Inflammatory macrophage treated with lipopolysaccharide for 1 hour (primary cell): ENCODE measurements at places on chromosomes 11 and 22.
A peak's percentile ranks its signal among the peaks of the same experiment; 100 is the strongest.

DNA sequence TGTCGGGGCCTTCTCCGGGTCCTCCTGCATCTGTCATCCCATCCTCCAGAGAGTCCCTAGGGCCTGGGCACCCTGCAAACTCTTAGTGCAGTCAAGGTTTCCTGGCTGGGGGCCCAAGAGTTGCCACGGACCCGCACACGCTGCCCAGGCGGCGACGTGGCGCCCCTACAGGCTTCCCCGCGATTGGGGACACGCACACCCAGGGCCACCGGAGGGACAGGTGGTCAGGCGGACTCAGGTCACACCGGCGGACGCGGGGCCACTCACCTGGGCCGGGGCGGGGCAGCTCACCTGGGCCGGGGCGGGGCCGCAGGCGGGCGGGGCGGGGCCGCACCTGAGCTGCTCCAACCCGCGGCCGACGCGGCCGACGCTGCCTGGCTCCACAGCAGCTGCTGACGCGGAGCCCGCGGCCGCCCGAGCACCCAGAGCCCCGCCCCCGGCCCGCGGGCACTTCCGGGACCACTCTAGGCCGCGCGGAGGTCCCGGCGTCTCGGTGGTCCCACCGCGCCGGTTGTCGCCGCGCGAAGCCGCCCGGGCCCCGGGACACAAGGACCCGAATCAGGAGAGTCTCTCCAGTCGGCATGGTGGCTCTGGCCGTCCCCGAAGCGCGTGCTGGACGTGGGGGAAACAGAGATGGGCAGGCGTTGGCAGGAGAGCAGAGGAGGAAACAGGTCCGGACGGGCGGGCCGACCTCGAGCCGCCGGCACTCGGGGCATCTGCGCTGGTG is at the start of gene ZNF70:
TSS of gene ZNF70 (minus strand) at position 399 of the 727 bp plus-strand sequence. CDS start 5,972 bp downstream, outside the sequence.
- DNase-seq, result peak; percentile 73

DNA sequence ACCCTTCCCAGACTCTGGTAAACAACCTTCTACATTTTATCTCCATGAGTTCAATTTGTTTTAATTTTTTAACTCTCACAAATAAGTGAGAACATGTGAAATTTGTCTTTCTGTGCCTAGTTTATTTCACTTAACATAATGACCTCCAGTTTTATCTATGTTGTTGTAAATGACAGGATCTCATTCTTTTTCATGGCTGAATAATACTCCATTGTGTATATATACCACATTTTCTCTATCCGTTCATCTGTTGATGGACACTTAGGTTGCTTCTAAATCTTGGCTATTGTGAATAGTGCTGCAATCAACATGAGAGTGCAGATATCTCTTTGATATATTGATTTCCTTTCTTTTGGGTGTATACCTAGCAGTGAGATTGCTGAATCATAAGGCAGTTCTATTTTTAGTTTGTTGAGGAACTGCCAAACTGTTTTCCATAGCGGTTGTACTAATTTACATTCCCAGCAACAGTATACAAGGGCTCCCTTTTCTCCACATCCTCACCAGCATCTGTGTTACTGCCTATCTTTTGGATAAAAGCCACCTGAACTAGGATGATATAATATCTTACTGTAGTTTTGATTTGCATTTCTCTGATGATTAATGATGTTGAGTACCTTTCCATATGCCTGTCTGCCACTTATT is 93.9 kb downstream of the ATG16L2 start:
- DNase-seq, result no peak

- peak; percentile 74 for DNase-seq
These were observed 109.8 kb downstream of the BCR start for GRCh38 chr22:23289851-23290724.

DNA sequence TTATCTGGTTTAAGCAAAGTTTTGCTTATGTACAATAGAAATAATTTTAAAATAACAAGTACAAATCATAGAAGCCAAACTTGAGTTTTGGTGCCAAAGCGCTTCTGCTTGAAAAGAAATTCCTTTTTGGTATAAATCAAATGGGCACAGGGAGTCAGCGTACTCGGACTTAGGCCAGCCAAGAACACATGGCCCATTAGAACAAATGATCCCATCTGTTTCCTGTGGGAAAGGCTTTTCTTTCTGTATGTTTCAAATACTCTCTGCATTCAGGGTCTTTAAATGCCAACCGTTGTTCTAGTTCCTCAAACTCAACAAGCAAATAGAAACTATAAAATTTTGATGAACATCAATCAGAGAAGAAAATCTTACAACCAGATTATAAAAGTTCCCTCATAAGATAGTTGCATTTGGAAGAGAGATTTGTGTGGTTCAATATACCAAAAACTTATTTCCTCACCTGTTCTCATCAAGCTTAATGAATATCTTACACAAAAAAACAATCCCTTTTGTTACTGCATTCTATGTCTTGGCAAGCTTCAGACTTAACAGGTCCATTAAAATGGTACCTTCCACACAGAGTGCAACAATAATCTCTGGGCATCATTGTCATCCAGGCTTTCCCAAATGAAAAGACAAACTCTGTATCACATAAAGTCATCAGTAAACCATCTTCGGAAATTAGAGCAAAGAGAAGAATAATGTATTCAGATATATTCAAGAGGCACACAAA is 739.8 kb upstream of the API5 start:
- DNase-seq, result no peak

GRCh38 chr11:12626616-12627015 is 47.6 kb upstream of the TEAD1 start:
- no peak for DNase-seq

DNA sequence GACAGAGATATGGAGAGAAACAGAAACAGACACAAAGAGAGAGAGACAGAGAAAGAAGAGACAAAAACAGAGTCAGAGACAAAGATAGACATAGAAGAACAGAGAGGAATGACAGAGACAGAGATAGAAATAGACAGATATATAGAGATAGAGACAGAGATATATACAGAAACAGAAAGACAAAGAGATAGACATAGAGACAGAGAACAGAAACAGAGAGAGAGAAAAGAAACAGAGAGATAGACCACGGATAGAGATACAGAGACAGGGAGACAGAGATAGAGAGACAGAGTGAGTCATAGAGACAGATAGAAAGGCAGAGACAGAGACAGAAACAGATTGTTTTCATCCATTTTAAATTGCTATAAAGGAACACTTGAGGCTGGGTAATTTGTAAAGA is 12.3 kb upstream of the MPEG1 start:
- DNase-seq, result no peak

GRCh38 chr11:123601136-123601535 is 53.3 kb downstream of the SCN3B start:
- DNase-seq, result no peak

DNA sequence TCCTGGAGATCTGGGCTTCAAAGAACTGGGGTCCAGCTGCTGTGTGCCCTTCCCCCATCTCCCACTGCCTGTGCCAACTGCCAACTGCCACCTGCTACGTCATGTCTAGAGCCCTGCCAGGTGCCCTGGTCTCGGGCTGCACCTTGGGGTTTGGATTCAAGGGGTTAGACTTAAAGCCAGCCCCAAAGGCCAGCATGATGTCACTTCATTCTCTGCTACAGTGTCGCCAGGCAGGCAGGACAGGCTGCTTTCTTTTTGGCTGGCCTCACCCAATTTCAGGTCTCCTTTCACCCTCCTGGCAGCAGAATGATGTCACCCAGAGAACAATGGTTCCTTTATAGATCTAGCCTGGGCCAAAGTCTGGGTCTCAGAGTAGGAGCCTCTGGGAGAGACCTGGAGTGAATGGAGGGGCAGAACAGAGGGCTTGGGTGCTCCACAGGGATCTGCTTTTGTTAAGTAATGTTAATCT is 79.5 kb upstream of the CRYBB3 start:
- no peak for DNase-seq
